ENCODE measurements at places on chromosomes 7 and 10.
A peak's percentile ranks its signal among the peaks of the same experiment; 100 is the strongest.

- DNase-seq: no peak
Observed at GRCh38 chr10:31679936-31680335, 248.7 kb downstream of the ARHGAP12 start.

DNA sequence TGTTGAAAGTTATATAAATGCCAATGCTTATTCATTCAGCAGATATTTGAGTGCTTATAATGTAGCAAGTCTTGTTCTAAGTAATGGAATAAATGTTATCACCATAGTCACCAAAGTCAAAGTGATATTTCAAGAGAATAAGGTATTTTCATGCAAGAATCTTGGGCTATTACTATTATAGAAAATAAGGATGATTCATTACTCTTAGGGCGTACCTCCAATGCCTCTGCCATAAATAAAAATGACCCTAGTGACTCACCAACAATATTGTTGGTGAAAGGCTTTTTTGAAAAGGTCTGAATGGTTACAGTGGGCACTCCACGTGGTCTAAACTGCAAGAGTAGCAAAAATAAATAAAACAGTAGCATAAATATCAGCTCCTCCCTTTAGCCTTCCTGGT is 68.4 kb downstream of the RALA start:
- no peak for DNase-seq

GRCh38 chr10:13528875-13529713 is at the start of gene BEND7:
Gene BEND7 (minus strand): TSS chr10:13529014. CDS start chr10:13528533, 481 bp downstream.
- no peak for DNase-seq

DNA sequence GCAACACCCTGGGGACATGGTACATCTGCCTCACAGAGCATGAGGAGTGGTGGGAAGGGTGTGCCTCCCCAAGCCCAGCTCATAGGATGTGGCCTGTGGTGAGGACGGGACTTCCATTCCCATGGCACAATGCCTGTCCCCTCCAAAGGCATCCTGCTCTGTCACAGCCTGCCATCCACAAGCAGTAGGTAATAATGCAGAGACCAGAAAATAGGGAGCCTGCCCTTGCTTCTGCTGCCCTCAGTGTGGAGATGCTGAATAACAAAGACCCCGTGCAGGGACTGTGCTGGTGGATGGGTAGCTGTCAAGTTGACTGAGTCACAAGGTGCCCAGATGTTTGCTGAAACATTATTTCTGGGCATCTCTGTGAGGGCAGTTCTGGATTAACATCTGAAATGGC is 199.9 kb upstream of the GRB10 start:
- no peak for DNase-seq

DNA sequence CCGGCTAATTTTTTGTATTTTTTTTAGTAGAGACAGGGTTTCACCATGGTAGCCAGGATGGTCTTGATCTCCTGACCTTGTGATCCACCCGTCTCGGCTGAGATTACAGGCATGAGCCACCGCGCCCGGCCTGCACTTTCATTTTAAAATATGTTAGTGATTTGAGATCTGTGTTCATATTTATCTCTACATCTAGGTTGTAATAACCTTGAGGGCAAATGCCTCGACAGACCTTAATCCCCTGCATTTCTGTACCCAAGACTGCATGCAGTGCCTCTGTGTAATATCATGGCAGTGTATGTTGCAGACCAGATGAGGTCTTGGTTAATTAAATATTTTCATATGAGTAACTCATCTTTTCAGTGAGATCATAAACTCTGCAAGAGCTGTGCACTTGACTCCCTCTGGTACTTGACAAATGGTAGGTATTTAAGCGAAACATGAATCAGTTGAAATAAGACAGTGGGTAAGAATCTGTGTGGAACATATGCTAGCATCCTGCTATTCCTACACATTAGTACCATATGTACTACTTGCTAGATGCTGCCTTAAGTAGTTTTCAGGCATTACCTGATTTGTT is 673.9 kb upstream of the ANKRD30A start:
- no peak for DNase-seq

GRCh38 chr7:17060051-17060450 is 178.3 kb upstream of the AGR3 start:
- no peak for DNase-seq

- DNase-seq: no peak
Observed at GRCh38 chr10:3110782-3111620, 43.7 kb downstream of the PFKP start.

GRCh38 chr7:28986765-28987110 is 28.6 kb upstream of the TRIL start:
- no peak for DNase-seq

- DNase-seq: peak; percentile 87
Observed at GRCh38 chr10:79322616-79323543, 24.4 kb upstream of the PPIF start.
